ENCODE measurements at places on chromosomes 12 and 14.

- no peak for DNase-seq
These were observed 137.7 kb upstream of the NEDD1 start for GRCh38 chr12:96769400-96769799.

DNA sequence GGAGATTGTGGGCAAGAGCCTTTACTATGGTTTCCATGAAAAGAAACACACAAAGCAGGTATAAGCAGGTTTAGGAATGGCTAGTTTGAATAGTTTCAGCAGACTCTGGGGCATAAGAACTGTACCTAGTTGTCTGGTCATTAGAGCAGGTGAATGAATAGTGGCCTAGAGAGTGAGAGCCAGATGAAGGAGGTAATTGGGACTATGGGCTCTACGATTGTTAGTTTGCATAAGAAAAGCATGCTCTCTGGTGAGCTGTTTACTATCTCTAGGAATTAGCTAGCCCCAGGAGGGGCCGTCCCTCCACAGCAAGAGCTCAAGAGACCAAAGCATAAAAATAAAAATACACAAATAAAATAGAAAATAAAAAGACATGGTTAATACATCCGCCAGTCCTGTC is 397.5 kb upstream of the GARIN6 start:
- DNase-seq, result no peak

GRCh38 chr12:13193505-13194231 is 2.9 kb upstream of the EMP1 start:
- no peak for DNase-seq

DNA sequence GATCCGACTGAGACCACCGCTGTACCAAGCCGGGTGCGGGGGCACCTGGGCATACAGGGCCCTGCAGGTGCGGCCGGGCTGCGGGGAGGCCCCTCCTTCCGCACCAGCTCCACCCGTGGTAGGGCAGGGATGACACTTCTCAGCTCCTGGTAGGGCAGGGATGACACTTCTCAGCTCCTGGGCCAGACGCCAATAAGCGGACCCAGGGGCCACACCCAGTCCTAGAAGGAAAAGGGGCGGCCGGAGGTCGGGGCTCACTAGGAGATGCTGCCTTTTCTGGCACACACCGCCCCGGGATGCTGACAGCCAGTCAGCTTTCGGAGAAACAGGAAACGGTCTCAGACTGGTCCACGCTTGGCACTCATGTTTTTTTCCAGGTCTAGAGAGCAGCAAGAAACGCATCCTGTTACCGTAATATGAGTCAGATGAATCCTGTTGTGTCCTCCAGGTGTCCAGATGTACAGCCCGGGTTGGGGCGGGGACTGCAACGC is 34.8 kb downstream of the NFKBIA start:
- no peak for DNase-seq

- DNase-seq, result no peak
These were observed 88.7 kb downstream of the TMTC1 start for GRCh38 chr12:29695026-29695425.

DNA sequence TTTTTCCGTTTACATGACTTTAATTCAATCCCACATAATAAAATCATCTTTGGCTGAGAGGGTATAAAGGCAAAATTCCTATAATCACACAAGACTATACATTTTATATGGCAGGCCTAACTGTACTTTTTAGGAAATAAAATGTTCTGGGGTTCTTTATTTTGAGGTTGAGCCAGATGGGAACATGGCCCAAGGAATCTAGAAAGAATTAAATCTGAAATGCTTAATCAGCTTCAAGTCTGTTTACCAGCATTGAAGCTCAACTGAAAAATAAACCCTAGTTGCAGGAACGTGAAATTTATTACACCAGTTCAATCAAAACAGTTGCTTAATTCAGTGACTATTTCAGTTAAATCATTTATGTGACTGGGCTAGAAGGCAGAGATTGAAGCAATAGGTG is 191.0 kb upstream of the BTG1 start:
- no peak for DNase-seq

DNA sequence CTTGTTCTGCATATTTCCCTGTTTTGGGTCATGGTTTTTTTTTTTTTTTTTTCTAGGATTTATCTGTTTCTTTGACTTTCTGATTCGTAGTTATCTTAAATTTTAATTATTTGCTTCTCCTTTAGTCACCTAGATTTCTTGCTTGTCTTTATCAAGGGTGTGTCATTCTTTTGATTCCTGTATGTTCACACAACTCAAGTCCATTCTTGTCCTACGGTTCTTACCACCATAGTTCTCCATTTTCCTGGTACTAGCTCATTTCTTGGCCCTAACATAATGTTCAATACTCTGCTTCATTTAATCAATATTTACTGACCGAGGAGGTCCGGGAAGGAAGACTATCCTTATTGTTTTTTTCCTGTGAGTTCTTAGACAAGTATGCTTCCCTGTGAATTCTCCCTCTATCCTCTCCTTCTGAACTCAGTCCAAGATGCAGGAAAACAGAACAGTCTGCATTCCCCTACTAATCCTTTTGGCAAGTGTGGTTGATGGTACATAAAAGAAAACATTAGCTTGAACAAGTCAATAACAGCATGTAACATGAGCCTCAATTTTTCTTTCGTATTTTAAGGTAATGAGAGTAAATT is 1346.4 kb upstream of the SEL1L start:
- no peak for DNase-seq

DNA sequence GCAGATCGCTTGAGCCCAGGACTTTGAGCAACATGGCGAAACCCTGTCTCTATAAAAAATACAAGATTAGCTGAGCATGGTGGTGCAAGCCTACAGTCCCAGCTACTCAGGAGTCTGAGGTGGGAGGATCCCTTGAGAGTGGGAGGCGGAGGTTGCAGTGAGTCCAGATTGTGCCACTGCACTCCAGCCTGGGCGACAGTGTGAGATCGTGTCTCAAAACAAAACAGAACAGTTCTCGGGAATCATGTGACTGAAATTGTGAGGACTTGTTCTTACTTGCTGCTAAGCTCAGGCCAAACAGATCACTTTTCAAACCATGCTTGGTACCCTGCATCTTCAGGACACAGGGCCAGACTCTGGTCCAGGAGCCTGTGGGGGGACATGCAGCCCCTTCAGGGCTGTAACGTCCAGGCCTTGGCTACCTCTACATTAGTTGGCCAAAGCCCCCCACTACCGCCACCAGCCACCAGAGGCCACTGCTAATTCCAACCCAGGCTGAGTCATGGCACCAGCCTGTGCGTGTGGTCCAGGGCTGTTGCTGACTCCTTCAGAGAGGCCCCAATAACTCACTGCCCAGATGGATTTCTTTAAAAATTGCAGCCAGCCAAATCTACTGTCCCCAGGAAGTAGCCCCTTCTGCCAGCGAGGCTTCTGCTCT is 33.4 kb upstream of the SYNDIG1L start:
- peak; percentile 19 for DNase-seq

DNA sequence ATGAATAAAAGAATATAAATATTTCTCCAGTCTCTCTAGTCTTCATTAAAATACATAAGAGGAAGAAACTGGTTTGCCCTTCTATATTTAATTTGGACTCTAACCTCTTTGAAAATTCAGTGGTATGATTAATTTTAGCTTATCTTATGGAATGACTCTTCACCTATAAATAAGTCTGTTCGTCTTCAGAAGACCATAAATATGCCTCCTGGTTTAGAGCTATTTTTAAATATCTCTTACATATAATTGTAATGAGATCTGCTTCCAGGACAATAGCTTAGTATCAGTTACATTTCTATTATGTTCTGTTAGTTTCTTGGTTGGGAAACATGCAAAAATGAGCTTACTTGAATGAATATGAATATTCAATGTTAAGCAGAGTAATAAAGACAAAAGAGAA is 257.5 kb upstream of the HMGA2 start:
- no peak for DNase-seq

DNA sequence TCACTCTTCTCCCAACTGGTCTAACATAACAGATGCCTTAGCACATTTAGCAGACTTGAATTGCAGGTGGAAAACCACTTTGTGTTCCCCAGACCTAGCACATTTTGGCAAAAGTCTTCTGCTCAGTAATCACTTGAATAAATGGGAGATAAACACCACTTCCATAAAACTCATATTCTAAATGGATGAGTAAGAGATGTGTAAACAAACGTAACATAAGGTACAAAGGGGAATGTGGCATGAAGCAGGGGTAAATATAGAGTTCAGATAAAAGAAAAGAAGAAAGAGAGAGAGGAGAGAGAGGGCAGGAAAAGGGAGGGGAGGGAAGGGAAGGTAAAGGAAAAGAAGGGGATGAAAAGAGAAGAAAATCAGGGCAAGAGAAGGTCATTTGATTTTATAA is 17.0 kb upstream of the KERA start:
- DNase-seq, result no peak

Measured in stimulated activated CD8-positive, alpha-beta memory T cell treated with anti-CD3 and anti-CD28 coated beads, Interleukin-7, amount 100 ng/mL, for 1 hour (primary cell).